A673 (cell line): ENCODE measurements at places on chromosomes 2 and 18. TPM values are rescaled to one million over a fixed set of nuclear protein-coding genes. Genes with fewer than 3 reads are reported as not detected.

GRCh38 chr2:169963786-169964185 is 136.5 kb downstream of the UBR3 start:
- H3K36me3 ChIP-seq, result no peaks in the 10 kb centered on the region
- DNase-seq, result no peak
- no peaks in the 10 kb centered on the region for H3K4me1 ChIP-seq
- H3K27ac ChIP-seq, result no peak overlapping the region

DNA sequence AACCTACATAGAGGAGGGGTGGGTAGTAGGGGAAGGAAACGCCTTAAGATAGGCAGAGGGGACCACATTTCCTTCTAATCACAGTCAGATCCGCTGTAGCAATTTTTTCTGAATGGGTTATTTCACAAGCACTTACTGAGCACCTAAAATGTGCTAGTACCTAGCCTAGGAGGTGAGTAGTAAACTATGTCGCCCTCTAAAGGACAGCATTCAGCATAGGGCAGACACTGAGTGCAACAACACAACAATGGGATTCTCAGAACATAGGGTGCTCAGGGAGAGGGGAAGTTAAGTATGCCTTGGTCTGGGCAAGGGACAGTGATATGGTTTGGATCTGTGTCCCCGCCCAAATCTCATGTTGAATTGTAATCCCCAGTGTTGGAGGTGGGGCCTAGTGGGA is 166.1 kb upstream of the RAB6C start:
- no peak overlapping the region for H3K4me3 ChIP-seq
- H3K36me3 ChIP-seq, result no peaks in the 10 kb centered on the region
- H3K27me3 ChIP-seq, result peaks cover 18% of the 10 kb centered on the region
- no peak overlapping the region for H3K27ac ChIP-seq
- DNase-seq, result peak; percentile 25
- H3K4me1 ChIP-seq, result no peaks in the 10 kb centered on the region

- no peak overlapping the region for H3K4me3 ChIP-seq
- H3K36me3 ChIP-seq, result no peaks in the 10 kb centered on the region
- no peaks in the 10 kb centered on the region for H3K27me3 ChIP-seq
- no peak overlapping the region for H3K27ac ChIP-seq
- no peak for DNase-seq
- H3K4me1 ChIP-seq, result no peaks in the 10 kb centered on the region
These were observed 301.8 kb downstream of the C1D start for GRCh38 chr2:67760995-67761394.

DNA sequence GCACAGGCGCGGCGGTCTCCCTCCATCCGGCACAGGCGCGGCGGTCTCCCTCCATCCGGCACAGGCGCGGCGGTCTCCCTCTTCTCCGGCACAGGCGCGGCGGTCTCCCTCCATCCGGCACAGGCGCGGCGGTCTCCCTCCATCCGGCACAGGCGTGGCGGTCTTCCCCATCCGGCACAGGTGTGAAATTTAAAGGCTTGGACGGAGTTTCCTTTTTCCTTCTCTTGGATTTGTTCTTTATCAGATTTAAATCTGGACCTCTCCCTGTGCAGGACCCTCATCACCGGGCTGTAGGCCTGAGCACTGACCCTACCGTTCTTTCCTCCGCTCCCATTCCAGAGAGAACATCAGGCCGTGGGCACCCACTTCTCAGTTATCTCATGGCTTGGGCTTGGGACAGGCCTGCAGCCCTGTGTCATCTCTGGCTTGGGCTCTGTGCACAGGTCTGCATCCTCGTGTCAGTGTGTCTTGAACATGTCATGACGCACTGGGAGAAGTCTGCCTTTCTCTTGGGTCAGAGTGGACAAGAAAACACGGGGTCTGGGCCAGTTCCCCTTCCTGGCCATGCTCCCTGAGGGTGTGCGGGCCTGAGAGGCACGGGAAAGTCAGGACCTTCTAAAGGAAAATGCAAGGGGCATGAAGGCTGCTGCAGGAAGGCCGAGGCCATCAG is 53.9 kb upstream of the PXDN start:
- no peaks in the 10 kb centered on the region for H3K4me1 ChIP-seq
- H3K27ac ChIP-seq, result no peak overlapping the region
- H3K27me3 ChIP-seq, result no peaks in the 10 kb centered on the region
- no peak for DNase-seq
- H3K4me3 ChIP-seq, result no peak overlapping the region

GRCh38 chr2:42047488-42048298 is at the start of gene PKDCC:
TSS of gene PKDCC (plus strand) at chr2:42048021. CDS start at chr2:42048200, 179 bp downstream.
- peak within 1 kb of the TSS; percentile 84 for H3K4me3 ChIP-seq
- H3K27me3 ChIP-seq, result no peaks in the 10 kb centered on the region
- peak; percentile 85 for DNase-seq
- peak within 1 kb of the TSS; percentile 95 for H3K27ac ChIP-seq
- H3K4me1 ChIP-seq, result peaks cover 34% of the 10 kb centered on the region

DNA sequence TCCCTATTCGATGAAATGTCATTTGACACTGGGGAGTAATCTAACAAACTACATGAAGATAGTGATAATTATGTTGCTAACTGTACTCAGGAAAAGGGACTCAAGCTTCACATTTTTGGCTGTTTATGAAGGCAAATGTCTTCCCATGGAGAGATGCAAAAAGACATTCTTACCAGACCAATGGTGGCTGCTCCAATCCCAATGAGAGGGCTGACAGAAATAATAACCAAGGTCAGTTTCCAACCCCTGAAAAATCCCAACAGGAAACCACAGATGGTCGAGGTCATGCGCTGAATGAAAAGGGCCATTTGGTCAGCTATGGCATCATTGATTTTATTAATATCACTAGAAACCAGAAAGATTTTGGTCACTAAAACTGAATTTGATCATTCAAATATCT is 37.6 kb downstream of the ABCB11 start:
- H3K27me3 ChIP-seq, result no peaks in the 10 kb centered on the region
- H3K27ac ChIP-seq, result no peak overlapping the region
- H3K36me3 ChIP-seq, result no peaks in the 10 kb centered on the region
- H3K4me3 ChIP-seq, result no peak overlapping the region
- no peak for DNase-seq
- H3K4me1 ChIP-seq, result no peaks in the 10 kb centered on the region

GRCh38 chr2:224938651-224939182 is 103.6 kb downstream of the DOCK10 start:
- no peaks in the 10 kb centered on the region for H3K36me3 ChIP-seq
- no peak overlapping the region for H3K4me3 ChIP-seq
- no peaks in the 10 kb centered on the region for H3K27me3 ChIP-seq
- peaks cover 7% of the 10 kb centered on the region for H3K4me1 ChIP-seq

GRCh38 chr2:112827604-112828185 is 8.9 kb downstream of the IL1B start:
- peaks cover 8% of the 10 kb centered on the region for H3K4me1 ChIP-seq
- DNase-seq, result no peak
- no peaks in the 10 kb centered on the region for H3K36me3 ChIP-seq
- no peaks in the 10 kb centered on the region for H3K27me3 ChIP-seq
- no peak overlapping the region for H3K4me3 ChIP-seq

SDC1 gene
- 1.4 and 2.9 TPM in 2 replicates for total RNA-seq

LONRF2 gene
- 3.5 and 3.8 TPM in 2 replicates for total RNA-seq

MTCL1 gene
- total RNA-seq, result 8.9 and 11.2 TPM in 2 replicates

ST8SIA3 gene
- not detected in 2 replicates for total RNA-seq
